Inflammatory macrophage (primary cell): ENCODE measurements at places on chromosomes 11 and 22.

- peak; percentile 63 for DNase-seq
These were observed 4.0 kb downstream of the PHOX2A start for GRCh38 chr11:72239849-72240460.

DNA sequence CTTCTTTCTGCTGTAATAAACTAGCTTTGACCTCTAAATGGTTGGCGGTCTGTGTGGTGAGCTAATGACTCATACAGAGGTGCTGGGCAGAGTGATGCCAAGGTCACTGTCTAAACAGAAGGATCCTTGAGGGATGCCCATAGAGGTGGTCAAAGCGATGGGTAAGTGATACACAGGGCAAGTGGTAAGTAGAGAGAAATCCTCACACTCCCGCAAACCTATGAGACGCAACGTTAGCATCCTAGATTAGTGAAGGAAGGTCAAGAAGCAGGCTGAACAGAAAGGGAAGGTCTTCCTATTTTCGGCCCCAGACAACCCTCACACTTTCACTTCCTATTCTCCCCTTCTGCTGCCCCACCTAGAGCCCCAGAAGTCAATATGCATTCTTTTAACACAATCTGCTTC lies 65.6 kb upstream of the SESN3 start:
- DNase-seq = peak; percentile 56

DNA sequence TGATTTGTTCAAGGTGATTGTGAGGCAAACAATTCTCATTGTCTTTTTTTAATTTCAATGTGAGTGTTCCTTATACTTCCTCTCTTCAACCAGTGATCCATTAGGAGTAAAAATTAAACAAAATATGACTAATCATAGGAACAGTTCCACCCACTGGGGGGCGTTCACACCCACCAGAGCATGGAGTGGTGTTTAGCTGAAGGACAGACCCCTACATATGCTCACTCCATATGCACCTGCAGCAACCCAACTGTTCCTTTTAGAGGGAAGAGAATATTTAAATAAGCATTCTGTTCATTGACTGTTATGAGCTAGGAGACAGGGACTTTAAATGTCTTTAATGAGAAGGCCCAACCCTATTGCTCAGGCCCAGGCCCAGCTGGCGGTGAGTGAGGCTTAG lies 78.7 kb upstream of the DRD2 start:
- peak; percentile 10 for DNase-seq

- no peak for DNase-seq
These were observed 821.1 kb upstream of the ARHGAP42 start for GRCh38 chr11:99865951-99866350.

- DNase-seq = no peak
These were observed 34.8 kb upstream of the POU2AF1 start for GRCh38 chr11:111413849-111414248.
